ENCODE measurements at places on chromosomes 3 and 15.

DNA sequence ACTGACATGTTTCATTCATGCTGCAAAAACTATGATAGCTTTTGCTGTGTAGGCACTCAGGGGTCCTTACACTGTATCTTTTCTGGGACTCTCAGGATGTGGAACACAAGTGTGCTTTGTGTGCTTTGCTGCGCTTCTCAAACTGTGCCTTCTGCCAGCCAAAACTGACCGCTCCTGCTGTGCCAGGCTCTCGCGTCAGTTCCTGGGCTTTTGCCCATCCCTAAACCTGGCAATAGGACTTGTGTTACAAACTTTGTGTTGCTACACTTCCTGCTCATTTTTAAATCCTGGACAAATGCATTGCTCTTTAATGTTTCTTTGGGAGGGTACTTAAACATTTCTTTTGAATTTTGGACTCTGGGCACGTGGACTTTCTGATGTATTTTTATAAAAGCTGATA is 60.3 kb downstream of the DIPK2A start:
- no peaks in the 10 kb centered on the region for H3K4me1 ChIP-seq
- peak; percentile 81 for DNase-seq
- no peaks in the 10 kb centered on the region for H3K27me3 ChIP-seq
- no peak overlapping the region for H3K4me3 ChIP-seq
- no peaks in the 10 kb centered on the region for H3K36me3 ChIP-seq

DNA sequence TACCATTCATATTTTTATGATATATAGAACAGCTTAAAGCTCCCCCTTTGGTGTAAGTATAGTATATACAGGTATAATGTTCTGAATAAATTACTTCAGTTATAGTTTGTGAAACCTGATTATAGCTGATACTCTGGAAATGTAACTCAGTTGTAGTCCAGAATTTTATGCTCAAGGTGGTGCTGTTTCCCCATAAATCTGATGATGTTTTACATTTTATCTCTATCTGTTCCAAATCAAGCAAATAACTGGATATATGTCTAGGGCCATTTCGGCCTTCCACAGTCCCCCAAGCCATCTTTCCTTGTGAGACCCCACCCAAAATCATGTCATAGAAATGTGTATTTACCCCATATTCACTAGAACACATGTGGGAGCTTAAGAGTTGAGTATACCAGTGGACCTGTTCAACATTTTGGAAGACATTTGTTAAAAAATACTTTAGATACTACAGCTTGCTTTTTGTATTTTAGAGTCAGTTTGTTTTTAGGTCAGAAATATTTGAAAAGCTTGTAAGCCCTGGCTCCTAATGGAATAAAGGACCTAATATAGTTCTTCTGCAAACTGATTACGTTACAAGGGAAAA is 107.1 kb downstream of the ATG7 start:
- H3K36me3 ChIP-seq, result no peaks in the 10 kb centered on the region
- DNase-seq, result no peak
- H3K4me3 ChIP-seq, result no peak overlapping the region
- H3K4me1 ChIP-seq, result no peaks in the 10 kb centered on the region

- no peaks in the 10 kb centered on the region for H3K36me3 ChIP-seq
- DNase-seq, result no peak
- no peak overlapping the region for H3K27ac ChIP-seq
- H3K4me1 ChIP-seq, result no peaks in the 10 kb centered on the region
These were observed 129.8 kb downstream of the MEX3B start for GRCh38 chr15:81915990-81916389.

GRCh38 chr3:117367861-117368260 is 658.3 kb downstream of the TUSC7 start:
- no peaks in the 10 kb centered on the region for H3K4me1 ChIP-seq
- H3K36me3 ChIP-seq, result no peaks in the 10 kb centered on the region
- no peak for DNase-seq
- H3K27ac ChIP-seq, result no peak overlapping the region

DNA sequence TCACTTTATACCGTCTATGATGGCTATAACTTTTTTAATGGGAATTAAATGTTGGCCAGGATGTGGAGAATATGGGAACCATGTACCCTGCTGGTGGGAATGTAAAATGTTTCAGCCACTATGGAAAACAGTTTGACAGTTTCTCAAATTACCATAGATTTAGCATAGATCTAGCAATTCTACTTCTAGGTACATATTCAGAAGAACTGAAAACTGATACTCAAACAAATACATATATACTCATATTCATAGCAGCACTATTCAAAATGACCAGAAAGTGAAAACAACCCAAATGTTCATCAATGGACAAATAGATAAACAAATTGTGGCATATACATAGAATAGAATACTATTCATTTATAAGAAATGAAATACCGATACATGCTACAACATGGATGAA is 539.4 kb downstream of the IGSF11 start:
- H3K27ac ChIP-seq, result no peak overlapping the region
- no peak for DNase-seq
- no peak overlapping the region for H3K4me3 ChIP-seq
- H3K4me1 ChIP-seq, result no peaks in the 10 kb centered on the region

- no peak for DNase-seq
- H3K4me3 ChIP-seq, result no peak overlapping the region
These were observed 13.6 kb upstream of the WNT5A start for GRCh38 chr3:55500555-55501330.

- no peaks in the 10 kb centered on the region for H3K36me3 ChIP-seq
- H3K4me1 ChIP-seq, result no peaks in the 10 kb centered on the region
- no peak overlapping the region for H3K4me3 ChIP-seq
These were observed 171.0 kb upstream of the MBNL1 start for GRCh38 chr3:152097770-152098169.

DNA sequence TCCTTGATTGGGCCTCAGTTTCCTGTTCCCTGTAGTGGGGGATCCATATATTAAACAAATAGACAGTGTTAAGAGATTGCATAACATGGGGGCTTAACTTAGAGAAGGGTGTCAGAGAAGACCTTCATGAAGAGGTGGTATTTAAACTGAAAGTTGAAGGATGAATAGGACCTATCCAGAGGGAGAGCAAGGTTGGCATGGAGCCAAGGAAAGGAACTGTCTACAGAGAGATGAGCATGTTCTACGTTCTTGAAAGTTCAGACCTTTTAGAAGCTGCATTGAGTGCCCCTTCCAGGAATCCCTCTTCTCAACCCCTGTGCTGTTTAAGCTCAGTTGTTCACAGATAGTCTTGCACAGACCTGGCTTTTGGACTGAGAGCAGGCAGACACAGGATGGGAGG is 2.4 kb downstream of the HTD2 start:
- no peaks in the 10 kb centered on the region for H3K36me3 ChIP-seq
- H3K4me1 ChIP-seq, result peaks cover 7% of the 10 kb centered on the region
- peak overlapping the region; percentile 18 for H3K4me3 ChIP-seq
- no peaks in the 10 kb centered on the region for H3K27me3 ChIP-seq

GRCh38 chr3:54094926-54095325 is 27.4 kb upstream of the CACNA2D3 start:
- no peak overlapping the region for H3K27ac ChIP-seq
- no peaks in the 10 kb centered on the region for H3K4me1 ChIP-seq

- no peaks in the 10 kb centered on the region for H3K4me1 ChIP-seq
- H3K36me3 ChIP-seq, result no peaks in the 10 kb centered on the region
- H3K4me3 ChIP-seq, result no peak overlapping the region
- H3K27me3 ChIP-seq, result no peaks in the 10 kb centered on the region
These were observed 28.6 kb downstream of the LRTM1 start for GRCh38 chr3:54899273-54899672.

- H3K4me1 ChIP-seq, result no peaks in the 10 kb centered on the region
- no peaks in the 10 kb centered on the region for H3K36me3 ChIP-seq
- H3K4me3 ChIP-seq, result no peak overlapping the region
These were observed 283.3 kb upstream of the RGMA start for GRCh38 chr15:93372208-93372864.

DNA sequence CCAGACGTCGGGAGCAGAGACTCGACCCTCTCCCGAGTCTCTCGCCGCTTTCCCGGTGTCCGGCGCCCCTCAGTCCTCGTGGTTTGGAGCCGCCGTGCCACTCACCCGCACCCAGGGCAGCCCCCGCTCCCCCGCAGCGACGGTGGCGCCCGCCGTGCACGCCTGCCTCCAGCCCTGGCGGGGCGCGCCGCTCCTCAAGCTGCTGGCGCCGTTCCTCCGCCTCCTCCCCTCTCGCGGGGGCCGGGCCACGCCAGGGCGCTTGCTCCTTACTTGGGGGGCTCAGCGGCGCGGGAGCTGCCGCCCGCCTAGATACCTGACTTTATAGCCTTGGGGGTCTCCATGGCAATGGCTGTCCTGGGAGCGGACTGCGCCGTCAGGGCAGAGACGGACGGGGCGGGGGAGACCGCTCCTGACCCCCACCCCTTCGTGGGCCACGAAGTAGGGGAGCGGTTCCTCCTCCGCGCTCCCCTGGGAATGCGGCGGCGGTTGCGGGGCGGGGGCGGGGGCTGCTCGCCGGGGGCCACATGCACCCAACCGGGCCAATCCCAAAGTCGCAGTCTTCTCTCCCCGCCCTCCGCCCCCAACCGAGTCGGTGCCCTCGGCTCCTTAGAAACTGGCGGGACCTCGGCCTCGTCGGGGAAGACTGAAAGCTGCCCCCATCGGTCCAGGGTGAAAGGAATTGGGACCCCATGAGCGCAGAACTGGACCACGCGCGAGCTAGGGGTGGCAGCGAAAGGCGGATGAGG is at the start of gene ANKRD63:
ANKRD63 (minus strand) TSS at position 196 of the 746 bp plus-strand sequence. CDS start 478 bp downstream, outside the sequence.
- no peaks in the 10 kb centered on the region for H3K36me3 ChIP-seq
- H3K4me1 ChIP-seq, result no peaks in the 10 kb centered on the region
- H3K4me3 ChIP-seq, result peak within 1 kb of the TSS; percentile 67
- no peak for DNase-seq

DNA sequence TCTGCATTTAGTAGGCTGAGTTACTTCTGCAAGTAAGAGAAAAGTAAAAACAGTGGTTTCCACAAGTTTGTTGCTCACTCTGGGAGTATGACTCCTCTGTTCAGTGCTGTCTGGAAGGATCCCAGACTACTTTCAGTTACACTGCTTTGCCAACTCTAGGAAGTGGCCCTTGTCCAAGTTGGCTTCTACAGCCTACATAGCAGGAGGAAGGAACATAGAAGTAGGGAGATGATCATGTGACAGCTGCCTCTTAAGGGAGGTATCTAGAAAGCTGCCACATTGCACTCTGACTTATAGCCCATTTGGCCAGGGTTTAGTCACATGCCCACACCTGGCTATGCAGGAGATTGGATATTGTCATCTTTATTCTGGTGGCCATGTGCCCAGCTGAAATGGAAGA is 298.1 kb downstream of the NSUN3 start:
- H3K27ac ChIP-seq, result no peak overlapping the region
- no peaks in the 10 kb centered on the region for H3K4me1 ChIP-seq
- no peak overlapping the region for H3K4me3 ChIP-seq
- H3K36me3 ChIP-seq, result no peaks in the 10 kb centered on the region
- H3K27me3 ChIP-seq, result no peaks in the 10 kb centered on the region

DNA sequence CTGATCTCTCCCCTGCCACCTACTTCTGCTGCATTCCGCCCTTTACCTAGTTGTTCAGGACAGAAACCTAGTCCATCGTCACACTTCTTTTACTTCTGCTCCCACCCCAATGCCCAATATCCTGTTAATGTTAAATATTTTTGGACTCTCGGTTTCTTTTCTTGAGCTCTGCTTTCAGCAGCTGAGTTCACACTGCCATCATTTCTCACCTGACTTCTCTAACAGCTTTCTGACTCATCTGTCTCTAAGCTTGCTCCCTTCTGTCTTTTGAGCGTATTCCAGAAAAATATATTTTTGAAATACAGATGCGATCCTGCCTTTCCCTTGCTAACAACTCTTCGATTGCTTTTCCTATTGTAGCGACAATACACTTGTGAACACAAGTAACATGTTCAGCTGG is 183.4 kb downstream of the KLHL25 start:
- H3K36me3 ChIP-seq, result no peaks in the 10 kb centered on the region
- H3K27me3 ChIP-seq, result no peaks in the 10 kb centered on the region
- H3K4me1 ChIP-seq, result no peaks in the 10 kb centered on the region
- no peak for DNase-seq
- no peak overlapping the region for H3K27ac ChIP-seq

GRCh38 chr15:56820333-56820732 is 87.0 kb upstream of the ZNF280D start:
- no peak overlapping the region for H3K27ac ChIP-seq
- no peak overlapping the region for H3K4me3 ChIP-seq
- H3K27me3 ChIP-seq, result no peaks in the 10 kb centered on the region
- no peak for DNase-seq
- no peaks in the 10 kb centered on the region for H3K36me3 ChIP-seq

DNA sequence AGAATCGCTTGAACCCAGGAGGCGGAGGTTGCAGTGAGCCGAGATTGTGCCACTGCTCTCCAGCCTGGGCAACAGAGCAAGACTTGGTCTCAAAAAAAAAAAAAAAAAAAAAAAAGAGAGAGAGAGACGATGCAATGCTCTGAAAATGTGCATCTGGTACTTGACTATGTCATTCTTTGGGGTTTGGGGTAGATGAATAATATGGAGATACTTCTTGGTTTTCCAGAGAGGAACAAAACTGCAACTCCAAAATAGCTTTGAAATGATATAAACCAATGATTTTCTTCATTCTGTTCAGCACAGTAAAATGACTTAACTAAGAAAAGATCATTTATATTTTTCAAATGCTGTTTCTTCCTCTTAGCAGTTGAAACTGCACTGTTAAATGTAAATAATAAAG is 158.9 kb downstream of the ISL2 start:
- H3K27me3 ChIP-seq, result no peaks in the 10 kb centered on the region
- no peaks in the 10 kb centered on the region for H3K4me1 ChIP-seq
- H3K4me3 ChIP-seq, result no peak overlapping the region
- no peak overlapping the region for H3K27ac ChIP-seq

DNA sequence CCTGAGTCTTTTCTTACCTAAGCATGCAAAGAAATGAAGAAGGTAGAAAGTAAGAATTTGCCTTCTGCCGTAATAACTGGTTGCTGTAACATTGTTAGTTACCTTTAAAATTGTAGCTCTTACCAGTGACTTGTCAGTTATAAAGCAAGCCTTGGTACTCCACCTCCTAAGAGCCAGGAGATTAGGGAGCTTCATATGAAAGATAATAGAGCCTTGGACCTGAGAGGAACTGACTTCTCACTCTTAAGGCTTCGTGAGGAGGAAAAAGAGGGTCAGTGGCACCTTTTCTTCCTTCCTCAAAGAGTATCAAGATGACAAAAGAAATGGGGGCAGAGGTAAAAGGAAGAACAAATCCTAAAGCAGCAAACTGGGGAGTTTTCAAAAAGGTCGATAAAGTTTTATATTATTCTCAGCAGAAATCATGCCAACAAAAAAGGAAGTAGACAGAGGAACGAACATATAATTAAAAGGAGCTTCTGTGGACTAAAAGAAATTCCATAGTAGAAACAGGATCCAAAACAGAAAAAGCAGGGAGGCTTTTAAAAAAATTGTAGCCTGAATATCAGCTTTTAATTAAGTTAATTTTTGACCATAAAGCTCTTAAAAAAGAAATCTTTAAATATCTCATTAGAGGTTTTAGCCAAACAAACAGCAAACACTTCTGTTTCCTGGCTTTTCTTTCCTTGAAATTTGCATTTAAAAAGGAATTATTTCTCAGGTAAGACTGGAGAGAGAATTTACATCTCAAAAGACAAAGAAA is 847.1 kb upstream of the ALCAM start:
- H3K4me3 ChIP-seq, result no peak overlapping the region
- no peaks in the 10 kb centered on the region for H3K27me3 ChIP-seq
- DNase-seq, result no peak
- H3K36me3 ChIP-seq, result no peaks in the 10 kb centered on the region
- no peaks in the 10 kb centered on the region for H3K4me1 ChIP-seq
- no peak overlapping the region for H3K27ac ChIP-seq

GRCh38 chr15:91050128-91050455 is 27.7 kb upstream of the VPS33B start:
- H3K4me3 ChIP-seq, result no peak overlapping the region
- H3K36me3 ChIP-seq, result no peaks in the 10 kb centered on the region
- H3K27ac ChIP-seq, result no peak overlapping the region
- H3K27me3 ChIP-seq, result no peaks in the 10 kb centered on the region
- DNase-seq, result no peak

- peaks cover 1% of the 10 kb centered on the region for H3K36me3 ChIP-seq
- DNase-seq, result no peak
- H3K4me1 ChIP-seq, result no peaks in the 10 kb centered on the region
These were observed 10.8 kb downstream of the PDHB start for GRCh38 chr3:58422756-58423325.
